Umbilical cord (tissue), 2 donors: ENCODE measurements at places on chromosomes 11 and 22. TPM values are rescaled to one million over a fixed set of nuclear protein-coding genes. Genes with fewer than 3 reads are reported as not detected.

- DNase-seq, result peak; percentile 62
Measured at GRCh38 chr22:46070803-46071450, 79.4 kb upstream of the PPARA start.

- no peak for DNase-seq
Measured at GRCh38 chr22:47112994-47113852, 350.8 kb downstream of the TBC1D22A start.

GRCh38 chr11:31529189-31529588 lies 19.6 kb downstream of the ELP4 start:
- DNase-seq, result no peak

- DNase-seq, result no peak
Measured at GRCh38 chr22:50417411-50418210, 57.2 kb downstream of the SBF1 start.

The OR8G1 gene
- total RNA-seq, result 1.9 TPM

The OR4S1 gene
- not detected for total RNA-seq

The ELMOD1 gene
- total RNA-seq, result 4.6 TPM

The SLC22A12 gene
- total RNA-seq, result 2.4 TPM

DNA sequence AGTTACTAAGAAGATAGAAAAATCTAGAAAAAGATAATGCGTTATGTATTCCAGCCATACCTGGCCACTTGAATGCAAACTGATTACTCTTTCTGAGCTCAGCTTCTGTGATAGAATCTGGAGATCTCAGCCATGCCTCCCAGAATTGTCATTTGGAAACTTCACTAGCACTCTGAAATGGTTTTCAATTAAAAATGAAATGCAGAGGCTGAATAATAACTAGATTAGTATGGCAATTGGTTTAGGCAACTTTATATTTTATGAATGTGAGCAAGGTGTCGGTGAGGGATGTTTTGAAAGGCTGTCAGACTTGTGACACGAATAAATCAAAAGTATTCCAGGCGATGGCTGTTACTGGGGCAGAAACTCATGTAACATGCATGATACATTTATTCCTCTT lies 128.8 kb upstream of the SORL1-AS1 start:
- no peak for DNase-seq

The GGT5 gene
- 7.5 TPM for total RNA-seq

DNA sequence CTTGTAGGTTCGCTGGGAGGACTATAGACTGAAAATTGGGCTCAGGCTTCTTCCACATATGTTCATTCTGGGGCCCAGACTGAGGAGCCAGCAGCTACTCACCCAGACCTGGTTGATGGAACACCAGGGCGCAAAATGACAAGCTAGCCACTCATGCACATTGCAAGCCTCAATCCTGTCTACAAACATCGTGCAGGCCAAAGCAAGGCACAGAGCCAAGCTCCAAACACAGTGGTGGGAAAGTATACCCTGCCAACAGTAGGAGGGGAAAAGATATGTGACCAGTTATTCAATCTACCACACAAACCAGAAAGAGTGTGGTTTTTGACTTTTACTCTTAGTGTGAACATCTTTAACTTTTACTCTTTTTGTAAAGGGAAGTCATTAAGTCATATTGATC lies 660.5 kb downstream of the NTM start:
- DNase-seq, result no peak

- DNase-seq, result no peak
Measured at GRCh38 chr11:128506356-128506755, 81.0 kb downstream of the ETS1 start.

The ANO9 gene
- 5.1 TPM for total RNA-seq

DNA sequence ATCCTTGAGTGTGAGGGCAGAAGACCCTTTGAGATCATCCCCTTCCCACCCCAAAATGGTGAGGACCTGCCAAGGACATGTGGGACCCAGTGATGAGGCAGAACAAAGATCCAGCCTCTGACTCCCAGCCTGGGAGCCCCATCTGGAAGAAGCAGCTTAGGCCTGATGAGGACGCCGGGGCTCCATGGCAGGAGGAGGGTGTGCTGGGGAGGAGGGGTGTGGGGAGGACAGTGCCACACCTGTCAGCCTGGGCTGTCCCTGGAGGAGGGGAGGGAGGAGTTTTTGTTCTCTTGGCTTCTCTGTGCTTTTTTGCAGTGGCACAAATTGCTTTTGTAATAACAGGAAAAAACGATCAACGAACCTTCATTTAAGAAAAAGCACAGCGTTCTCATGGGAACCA lies 44.4 kb upstream of the DAGLA start:
- no peak for DNase-seq

DNA sequence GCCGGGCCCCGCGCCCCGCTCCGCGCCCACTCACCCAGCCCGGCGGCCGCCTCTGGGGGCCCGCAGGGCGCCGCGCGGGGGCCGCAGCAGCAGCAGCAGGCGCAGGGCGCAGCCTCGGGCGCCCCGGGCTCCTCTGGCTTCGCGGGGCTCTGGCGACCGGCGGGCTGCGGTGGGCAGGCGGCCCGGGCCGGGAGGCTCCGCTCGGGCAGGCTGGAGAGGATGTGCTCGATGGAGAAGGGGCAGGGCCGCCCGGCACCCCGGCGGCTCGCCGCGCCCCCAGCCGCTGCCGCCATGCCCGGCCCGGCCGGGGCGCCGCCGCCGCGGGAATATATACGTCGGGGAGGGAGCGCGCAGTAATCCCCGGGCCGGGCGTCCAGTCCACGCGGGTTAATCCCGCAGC lies at the start of gene GSC2:
Gene GSC2 (minus strand): TSS at position 302 of the 400 bp plus-strand sequence. CDS start 9 bp downstream, at position 293.
- no peak for DNase-seq
